ENCODE measurements at places on chromosomes 3 and 15.

DNA sequence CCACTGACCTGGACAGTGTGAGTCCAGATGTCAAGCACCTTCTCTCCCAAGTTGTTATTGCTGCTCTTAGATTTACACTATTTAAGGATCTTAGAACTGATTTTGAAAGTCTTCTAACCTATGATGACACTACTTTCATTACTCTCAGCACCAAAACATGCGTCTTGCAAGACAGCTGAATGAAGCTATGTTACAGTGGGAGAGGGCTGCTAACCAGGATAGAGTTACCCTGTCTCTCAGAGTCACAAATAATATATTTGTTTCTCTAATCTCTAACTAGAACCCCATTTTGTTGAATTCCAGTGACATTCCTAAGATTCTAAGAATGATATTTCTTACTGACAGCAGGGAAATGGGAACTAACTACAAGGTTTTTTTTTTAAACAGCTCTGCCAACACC is 455.5 kb downstream of the MAGI1 start:
- DNase-seq, result no peak

- no peak for DNase-seq
These were observed 248.2 kb upstream of the ADAMTS9 start for GRCh38 chr3:64935971-64936370.

DNA sequence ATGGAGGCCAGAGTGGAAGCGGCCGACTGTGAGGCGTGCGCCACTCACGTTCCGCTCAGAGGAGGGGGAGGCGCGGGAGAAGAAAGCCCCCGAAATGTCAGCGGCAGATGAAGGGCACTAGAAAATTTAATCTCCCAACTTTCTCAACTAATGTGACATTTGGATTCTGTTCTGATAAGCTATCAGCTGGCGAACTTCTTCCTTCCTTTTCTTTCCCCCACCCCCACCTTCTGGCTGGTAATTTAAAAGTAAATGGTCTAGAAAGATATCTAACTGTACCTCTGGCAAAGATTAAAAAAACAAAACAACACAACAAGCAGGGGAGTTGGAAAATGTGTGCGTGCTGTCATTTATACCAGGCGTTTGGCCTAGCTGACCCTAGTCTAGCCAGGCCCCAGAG is 26.4 kb upstream of the TMEM115 start:
- DNase-seq, result peak; percentile 62

DNA sequence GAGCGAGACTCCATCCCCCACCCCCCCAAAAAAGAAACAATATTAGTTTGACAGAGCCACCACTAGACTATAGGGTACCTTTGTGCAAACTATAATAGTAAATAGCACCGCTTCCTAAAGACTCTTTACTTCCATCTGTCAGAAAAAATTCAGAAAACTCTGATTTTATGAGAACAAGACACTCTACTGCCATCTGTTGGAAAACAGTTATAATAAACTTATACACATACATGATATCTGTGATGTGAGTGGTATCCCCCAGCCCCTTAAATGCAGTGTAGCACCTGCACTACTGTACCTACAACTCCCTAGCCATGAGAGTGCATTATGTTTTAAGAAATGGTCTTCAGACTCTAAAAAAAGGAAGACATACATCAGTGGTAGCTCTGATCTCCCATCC is 47.1 kb upstream of the CTDSPL start:
- DNase-seq, result peak; percentile 59

DNA sequence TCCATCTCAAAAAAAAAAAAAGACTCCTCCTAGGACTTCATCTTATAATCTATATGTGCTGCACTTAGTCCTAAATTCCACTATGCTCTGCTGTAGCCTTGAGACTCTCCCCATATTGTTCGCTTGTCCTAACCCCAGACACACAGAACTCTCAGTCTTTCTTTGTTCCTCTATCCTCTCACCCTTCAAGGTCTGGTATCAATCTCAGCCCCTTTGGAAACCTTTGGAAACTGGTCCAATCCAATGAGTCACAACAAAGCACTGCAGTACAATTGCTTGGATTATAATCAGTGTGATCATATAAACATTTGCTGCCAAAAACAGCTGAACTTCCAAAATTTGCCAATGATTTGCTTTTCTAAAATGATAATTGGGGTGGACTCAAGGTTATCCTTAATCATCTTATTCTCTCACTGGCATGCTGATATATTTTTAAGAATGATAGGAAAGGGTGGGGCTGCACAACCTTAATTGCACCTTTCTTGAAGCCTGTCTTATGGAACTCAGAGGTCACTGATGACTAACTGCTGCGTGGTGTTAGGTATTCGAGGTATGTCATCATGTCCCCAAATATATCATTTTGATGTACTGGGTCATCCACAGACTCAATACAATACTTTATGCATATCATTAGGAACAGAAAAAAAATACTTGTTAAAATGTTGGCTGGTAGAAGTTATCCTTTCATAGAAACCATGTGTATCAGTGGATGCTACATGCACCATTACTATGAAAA is 756.7 kb downstream of the NR2F2 start:
- DNase-seq, result no peak

DNA sequence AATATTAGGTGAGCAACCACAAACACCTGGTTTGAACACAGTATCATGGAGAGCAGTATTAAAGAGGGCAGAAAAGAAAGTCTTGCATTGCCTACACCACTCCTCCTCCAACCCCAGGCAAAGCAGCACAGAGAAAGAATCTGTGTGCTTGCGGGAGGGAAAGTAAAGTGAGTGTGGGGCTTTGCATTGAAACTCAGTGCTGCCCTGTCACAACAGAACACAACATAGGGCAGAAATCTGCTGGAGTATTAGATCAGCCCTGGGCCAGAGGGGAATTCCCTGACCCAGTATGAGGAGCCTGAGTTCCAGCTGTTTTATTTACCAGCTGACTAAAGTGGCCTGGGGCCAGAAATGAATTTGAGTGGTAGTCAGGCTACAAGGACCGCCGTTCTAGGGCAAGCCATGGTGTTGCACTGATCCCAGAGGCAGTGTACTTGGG is 75.5 kb downstream of the SPATA16 start:
- no peak for DNase-seq

- DNase-seq, result no peak
These were observed 46.5 kb downstream of the GUCA1C start for GRCh38 chr3:108907194-108907593.

- peak; percentile 72 for DNase-seq
These were observed 6.5 kb upstream of the VPS8 start for GRCh38 chr3:184805351-184806038.

- DNase-seq, result no peak
These were observed 13.6 kb downstream of the ACKR2 start for GRCh38 chr3:42822828-42823227.

GRCh38 chr3:71031181-71031580 is 552.3 kb downstream of the FOXP1 start:
- no peak for DNase-seq

DNA sequence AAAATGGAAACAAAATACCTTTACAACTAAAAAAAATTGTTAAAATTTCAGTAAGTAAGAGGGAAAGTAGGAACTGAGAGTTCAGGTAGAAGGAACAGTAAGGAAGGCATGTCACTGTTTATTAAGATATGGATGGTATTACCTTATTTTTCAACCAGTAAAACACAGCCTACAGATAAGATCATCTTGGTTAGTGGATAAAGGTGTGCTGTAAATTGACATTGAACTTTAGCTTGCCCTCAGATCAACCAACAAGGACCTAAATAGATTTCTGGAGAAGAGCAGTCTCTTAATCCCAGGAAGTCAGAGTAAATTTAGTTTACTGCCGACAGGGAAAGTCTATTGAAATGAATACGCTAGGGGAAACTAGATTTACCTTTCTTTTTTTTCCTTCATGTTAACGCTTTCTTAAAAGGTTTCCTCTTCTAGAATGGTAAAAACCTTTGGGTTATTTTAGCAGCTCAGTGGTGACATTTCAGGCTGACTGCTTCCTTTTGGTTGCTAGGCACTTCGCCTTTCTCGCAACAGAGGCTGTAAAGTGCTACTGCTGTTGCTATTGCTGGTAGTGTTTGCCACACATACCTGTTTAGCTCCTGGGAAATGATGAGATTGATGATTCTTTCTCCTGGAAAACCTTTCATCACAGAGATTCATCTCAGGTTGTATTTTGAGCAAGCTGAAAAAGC is 12.9 kb downstream of the DZIP3 start:
- DNase-seq, result no peak

DNA sequence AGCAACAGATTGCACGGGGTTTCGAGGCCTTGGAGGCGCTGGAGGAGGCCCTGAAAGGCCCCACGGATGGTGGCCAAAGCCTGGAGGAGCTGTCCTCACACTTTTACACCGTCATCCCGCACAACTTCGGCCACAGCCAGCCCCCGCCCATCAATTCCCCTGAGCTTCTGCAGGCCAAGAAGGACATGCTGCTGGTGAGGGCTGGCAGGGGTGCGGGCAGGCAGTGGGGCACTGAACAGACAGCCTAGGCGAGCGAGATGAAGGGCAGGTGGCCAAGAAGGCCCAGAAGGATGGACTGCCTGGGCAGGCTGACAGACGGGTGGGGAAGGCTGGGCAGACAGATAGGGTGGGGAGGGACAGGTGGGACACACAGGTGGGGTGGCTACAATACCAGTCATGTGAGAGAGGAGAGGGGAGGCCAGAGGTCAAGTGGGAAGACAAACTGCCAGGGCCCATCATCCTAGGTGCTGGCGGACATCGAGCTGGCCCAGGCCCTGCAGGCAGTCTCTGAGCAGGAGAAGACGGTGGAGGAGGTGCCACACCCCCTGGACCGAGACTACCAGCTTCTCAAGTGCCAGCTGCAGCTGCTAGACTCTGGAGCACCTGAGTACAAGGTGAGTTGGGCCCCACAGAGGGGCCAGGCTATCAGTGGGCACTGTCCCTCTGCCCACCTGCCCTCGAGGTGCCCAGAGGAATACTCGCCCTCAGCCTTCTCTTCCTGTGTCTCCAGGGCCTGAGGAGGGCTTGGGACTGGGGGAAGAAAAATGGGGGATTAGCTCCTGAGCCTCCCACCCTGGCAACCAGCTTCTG is 3.1 kb downstream of the PARP3 start:
- no peak for DNase-seq

DNA sequence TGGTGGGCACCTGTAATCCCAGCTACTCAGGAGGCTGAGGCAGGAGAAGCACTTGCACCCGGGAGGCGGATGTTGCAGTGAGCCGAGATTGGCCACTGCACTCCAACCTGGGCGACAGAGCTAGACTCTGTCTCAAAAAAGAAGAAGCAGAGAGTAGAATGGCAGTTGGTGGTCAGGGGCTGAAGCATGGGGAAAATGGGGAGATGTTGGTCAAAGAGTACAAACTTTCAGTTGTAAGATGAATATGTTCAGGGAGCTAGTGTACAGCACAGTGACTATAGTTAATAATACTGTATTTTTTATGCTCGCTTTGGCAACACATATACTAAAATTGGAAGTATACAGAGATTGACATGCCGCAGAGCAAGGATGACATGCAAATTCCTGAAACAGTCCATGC is 41.5 kb downstream of the PCNP start:
- DNase-seq, result no peak

- no peak for DNase-seq
These were observed 42.7 kb upstream of the PRICKLE2 start for GRCh38 chr3:64267721-64268604.

DNA sequence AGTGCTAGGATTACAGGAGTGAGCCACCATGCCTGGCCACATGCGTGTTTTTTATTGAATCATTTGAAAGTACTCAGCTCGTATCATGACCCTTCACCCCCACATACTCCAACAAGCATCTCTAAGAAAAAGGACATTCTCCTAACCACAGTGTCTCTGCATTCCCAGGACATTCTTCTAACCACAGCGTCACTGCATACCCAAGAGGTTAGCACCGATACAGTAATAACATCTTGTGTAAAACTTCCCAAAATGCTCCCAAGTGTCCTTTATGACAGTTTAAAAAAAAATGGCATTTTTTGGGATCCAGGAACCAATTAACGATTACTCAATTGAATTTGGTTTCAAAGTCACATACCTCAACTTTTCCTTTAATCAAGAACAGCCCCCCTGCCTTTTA is 39.6 kb downstream of the FLNB start:
- no peak for DNase-seq

DNA sequence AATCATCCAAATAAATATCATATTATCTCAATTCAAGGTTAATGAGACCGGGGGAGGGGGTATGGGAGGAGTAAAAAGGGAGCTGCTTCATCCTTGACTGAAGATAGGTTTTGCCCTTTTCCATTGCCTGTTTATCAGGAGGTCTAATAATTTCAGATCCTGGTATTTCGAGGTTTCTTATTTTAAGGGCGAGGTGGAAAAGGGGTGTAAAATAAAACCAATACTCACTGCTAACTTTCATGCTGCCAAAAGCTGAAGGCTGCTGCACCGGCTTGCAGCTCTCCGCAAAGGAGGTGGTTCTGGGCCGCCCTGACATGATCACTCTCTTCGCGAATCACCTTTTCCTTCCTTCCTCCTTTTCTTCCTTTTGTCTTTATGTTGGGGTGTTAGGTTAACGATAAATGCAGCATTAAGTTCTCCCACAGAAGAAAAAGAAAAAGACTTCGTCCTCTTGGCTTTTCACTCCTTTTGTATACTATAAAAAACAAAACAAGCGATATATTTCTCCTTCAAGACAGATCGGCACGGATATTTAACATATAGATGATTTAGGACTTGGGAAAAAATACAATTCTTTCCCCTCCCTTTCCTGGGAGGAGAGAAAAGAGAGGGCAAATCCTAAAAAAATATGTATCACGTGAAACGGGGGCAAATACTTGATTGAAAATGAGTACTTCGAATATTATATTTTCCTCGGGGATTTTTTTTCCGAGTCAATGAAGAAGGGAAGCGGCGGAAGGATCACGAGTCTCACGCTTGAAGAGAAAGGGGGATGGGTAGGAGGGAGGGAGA is 932 bp downstream of the GSK3B start:
- peak; percentile 93 for DNase-seq

- no peak for DNase-seq
These were observed 30.4 kb upstream of the TRPM1 start for GRCh38 chr15:31131853-31132375.

- DNase-seq, result no peak
These were observed 532.1 kb upstream of the SEMA6D start for GRCh38 chr15:47184908-47185801.

GRCh38 chr3:148789146-148789545 is 38.5 kb upstream of the CPB1 start:
- DNase-seq, result no peak

- no peak for DNase-seq
These were observed 142.4 kb upstream of the KCNMB2 start for GRCh38 chr3:178393824-178394223.

DNA sequence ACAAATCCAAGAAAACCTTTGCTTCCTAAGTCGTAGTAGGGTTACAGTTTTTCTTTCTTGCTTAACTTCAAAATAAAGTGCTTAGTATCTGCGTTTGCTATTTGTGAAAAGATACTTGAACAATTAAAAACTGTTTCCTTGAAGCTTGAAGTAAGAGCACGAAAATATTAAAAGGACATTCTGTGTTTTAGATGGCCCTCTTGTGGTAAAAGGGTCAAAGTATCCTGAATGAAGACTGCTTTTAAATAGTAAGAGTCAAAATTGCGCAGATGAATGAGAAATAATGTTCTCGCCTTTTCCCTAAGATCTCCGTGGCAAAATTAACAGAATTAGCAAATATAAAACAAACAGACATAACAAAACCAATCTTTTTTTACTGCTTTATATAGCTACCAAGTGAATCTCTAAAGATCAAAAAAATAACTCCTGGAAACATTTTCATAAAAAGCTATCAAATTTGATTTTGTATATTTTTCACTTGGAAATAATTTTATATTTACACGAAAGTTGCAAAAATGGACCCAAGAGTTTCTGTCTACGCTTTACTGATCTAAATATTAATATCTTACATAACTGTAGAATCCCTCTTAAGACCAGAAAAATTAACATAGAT is 175.4 kb downstream of the MBNL1 start:
- DNase-seq, result peak; percentile 82

All from hematopoietic multipotent progenitor cell treated with erythropoietin and hydrocortisone succinate and interleukin-3 and kit ligand, for 6 days (in vitro differentiated cells).